ENCODE measurements at places on chromosomes 6 and 20.

DNA sequence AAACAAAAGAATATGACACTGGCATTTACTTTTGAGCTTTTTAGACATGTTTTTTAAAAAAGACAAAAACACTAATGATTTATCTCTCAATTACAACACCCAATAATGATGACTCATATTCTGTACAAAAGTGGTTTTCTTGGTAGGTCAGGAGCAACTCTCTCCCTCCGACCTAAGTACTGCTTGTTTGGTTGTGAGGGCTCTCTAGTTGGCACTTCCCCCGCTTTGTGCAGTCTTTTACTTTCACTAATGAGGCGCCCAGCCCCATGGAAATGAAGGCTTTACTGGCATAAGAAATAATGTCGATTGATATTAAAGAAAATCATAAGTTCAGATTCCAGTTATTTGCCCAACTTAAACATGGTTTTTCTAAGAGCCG is 1.3 kb downstream of the KPNA5 start:
- DNase-seq: peak; percentile 8

GRCh38 chr6:2598867-2599266 is 151.9 kb downstream of the MYLK4 start:
- DNase-seq: no peak

- no peak for DNase-seq
Observed at GRCh38 chr20:46546298-46546697, 4.2 kb downstream of the OCSTAMP start.

GRCh38 chr20:2402271-2402980 is 21.7 kb downstream of the TGM6 start:
- DNase-seq: peak; percentile 41

GRCh38 chr20:17642404-17643269 is 39.4 kb downstream of the RRBP1 start:
- no peak for DNase-seq

- DNase-seq: no peak
Observed at GRCh38 chr6:125746731-125747588, 2.5 kb upstream of the HEY2 start.

- no peak for DNase-seq
Observed at GRCh38 chr6:139172567-139172966, 37.7 kb downstream of the HECA start.

- DNase-seq: no peak
Observed at GRCh38 chr6:115398607-115399006, 662.1 kb downstream of the FRK start.

DNA sequence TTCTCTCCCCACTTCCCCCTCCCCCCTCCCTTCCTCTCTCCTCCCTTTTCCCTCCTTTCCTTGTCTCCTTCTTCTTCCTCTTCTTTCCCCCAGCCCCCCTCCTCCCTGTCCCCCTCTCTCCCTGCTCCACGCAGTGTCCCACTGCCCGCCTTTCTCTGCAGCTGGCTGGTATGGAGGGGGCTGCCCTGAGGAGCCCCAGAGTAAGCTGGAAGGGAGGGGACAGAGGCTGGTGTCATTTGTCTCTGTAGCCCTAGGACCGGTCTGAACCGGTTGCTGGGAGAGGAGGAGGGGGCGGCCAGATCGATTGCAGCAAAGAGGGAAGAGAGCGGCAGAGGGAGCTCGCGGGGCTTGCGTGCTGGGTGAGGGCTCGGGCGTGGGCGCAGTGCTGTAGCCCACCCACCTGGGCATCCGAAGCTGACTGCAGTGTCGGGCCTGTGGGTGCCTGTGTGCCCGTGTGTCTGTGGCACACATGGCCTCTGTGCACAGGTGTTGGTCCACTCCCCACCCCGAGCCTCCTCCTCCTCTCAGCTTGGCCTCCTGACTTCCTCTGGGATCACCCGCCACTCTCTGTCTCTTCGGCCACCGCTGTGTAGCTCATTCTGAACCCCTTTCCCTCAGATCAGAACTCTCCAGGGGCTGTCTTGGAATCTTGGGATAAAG is 50.6 kb downstream of the SRC start:
- no peak for DNase-seq

GRCh38 chr20:15026759-15027158 is 689.3 kb upstream of the FLRT3 start:
- DNase-seq: no peak

GRCh38 chr6:5359417-5359816 is 98.1 kb downstream of the FARS2 start:
- DNase-seq: no peak

- no peak for DNase-seq
Observed at GRCh38 chr6:101224751-101225150, 168.8 kb upstream of the GRIK2 start.

DNA sequence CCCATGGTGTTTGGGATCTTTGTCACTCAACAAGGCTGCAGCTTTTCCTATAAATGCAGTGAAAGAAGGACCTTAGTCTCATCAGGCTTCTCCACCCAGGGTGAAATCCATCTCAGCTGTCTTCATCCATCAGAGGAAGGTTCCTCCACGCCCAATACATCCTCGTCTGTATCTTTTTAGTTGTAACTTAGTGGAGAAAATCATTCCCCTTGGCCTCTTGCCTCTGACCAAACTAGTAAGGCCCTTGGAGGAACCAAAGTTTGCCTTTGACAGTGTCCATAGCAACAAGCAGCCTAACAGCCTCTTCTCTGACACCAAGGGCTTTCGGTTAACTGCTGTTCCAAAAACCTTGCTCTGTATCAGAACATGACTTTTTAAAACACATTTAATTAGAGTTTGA is 230.3 kb upstream of the ECI2 start:
- DNase-seq: no peak

DNA sequence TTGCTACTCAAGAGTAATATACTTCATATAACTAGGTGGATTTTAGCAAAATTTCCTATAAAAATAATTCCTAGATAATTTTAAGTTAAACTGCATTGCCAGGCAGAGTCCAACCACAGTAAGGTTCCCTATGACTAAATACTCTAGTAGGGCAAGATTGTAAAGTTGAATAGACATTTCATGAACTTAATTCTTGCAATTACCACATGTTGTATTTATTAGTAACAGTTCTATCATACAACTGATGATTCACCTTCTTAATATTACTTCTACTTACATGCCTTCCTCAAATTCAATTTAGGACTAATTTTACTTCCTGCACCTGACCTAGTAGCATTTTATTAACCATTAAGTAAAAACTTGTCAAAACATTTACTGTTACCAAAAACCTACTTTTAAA is 266.7 kb upstream of the THEMIS start:
- DNase-seq: no peak

GRCh38 chr6:36352477-36353157 is 15.9 kb upstream of the BNIP5 start:
- DNase-seq: no peak

GRCh38 chr6:63674635-63675034 is 39.0 kb downstream of the PHF3 start:
- DNase-seq: no peak

DNA sequence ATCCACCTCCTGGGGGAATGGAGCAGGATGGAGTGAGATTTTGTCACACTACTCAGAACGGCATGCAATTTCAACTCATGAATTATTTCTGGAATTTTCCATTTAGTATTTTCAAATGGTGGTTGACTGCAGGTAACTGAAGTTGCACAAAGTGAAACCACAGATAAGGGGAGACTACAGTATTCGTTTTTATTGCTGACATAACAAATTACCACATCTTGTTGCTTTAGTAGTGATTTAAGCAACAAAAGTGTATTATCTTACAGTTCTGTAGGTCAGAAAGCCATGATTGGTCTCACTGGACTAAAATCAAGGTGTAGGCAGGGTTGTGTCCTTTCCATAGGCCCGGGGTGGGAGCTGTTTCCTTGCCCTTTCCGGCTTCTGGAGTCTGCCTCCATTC is 133.4 kb upstream of the B3GAT2 start:
- no peak for DNase-seq

GRCh38 chr6:135458051-135458450 is 39.5 kb downstream of the AHI1 start:
- DNase-seq: no peak

- DNase-seq: peak; percentile 99
Observed at GRCh38 chr6:131792091-131792496, 15.7 kb upstream of the ENPP1 start.

DNA sequence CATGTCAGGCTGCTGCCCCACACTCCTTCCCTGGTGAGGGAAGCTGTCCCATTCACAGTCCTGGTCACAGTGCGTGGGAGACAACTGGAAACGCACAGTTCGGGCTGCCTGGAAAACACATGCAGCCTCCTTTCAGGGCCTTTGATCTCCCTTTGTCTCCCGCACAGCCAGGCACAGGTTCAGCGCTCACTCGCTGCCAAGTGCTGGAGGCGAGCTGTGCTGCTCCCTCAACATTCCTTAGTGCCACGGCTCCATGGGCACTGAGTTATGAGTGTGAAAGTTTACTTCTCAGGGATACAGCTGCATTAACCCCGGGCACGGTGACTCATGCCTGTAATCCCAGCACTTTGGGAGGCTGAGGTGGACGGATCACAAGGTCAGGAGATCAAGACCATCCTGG is 9.1 kb downstream of the YTHDF1 start:
- peak; percentile 26 for DNase-seq

- DNase-seq: no peak
Observed at GRCh38 chr20:32382102-32382950, 24.2 kb downstream of the ASXL1 start.

- DNase-seq: no peak
Observed at GRCh38 chr6:56386717-56387116, 139.3 kb upstream of the COL21A1 start.

GRCh38 chr6:125549202-125549884 is 200.1 kb upstream of the HEY2 start:
- no peak for DNase-seq

DNA sequence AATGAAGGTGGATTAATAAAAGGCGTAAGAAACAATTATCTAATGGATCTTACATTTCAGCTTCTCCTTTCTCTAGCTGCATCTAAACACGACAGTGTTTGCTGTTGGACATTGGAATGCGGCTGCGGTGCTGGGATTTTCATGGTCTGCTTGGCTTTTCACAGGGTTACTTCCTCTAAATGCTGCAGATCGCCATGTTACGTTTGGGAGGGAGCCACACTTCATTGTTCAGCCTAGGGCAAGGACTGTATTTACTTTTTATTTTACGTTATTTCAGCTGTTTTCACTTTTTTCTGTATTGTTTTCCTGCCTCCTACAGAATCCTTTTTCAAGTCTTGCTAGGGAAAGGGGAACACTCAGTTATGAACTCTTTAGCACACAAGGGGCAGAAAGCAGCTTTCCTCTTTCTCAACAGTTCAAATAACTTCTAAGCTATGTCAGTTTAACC is 97.9 kb upstream of the MTHFD1L start:
- DNase-seq: no peak

Data from HT1080 (cell line).